Osteocyte (in vitro differentiated cells): ENCODE measurements at places on chromosomes 1 and 21.

DNA sequence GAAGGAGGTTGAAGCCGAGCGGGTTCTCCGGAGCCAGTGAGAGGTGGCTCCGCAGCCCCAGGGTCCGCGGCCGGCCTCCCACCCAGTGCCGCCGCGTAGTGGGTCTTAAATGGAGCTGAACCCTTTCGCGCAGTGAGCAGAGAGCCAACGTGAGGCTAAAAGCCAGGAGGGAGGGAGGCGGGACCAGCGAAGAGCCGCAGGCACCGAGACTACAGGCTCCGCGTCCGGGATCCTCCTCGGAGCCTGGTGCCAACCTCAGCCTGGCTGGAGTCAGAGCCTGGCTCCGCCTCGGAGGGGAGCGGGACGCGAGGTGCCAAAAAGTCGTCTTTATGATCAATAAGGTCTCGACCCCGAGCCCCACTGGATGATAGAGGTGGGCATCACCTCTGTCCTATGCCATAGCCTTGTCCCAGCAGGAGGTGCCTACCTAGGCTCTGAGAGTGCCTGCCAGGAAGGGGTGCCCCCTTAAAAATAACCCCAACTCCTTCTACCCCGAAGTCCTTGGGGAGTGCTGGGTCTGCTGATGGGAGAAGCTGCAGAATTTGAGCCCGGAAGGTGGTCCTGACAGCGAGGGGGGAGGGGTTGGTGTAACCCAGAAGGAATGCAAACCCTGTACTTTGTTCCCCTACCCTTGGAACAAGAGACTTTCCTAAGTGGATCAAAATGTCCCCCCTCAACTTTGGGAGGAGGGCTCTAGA is 1.6 kb downstream of the IGSF21 start:
- no peak for DNase-seq

GRCh38 chr1:49104575-49104974 is 327.9 kb upstream of the BEND5 start:
- DNase-seq: no peak

DNA sequence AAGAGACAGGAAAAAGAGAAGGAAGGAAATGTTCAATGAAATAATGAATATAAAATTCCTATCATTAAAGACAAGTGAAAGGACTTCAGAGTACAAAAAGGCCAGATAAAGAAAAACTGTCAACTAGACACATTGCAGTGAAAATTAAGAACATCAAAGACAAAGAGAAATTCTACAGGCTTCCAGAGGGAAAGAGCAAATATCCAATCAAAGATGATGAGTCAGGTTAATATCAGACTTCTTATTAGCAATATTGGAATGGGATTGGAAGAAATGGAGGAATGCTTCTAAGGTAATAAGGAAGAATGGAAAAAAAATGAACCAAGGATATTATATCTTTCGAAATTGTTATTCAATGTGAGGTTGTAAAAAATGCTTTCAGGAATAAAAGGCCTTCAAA is 7.8 kb downstream of the PLA2G2A start:
- no peak for DNase-seq

- no peak for DNase-seq
These were observed 8.9 kb downstream of the VPS26C start for GRCh38 chr21:37257967-37258877.

DNA sequence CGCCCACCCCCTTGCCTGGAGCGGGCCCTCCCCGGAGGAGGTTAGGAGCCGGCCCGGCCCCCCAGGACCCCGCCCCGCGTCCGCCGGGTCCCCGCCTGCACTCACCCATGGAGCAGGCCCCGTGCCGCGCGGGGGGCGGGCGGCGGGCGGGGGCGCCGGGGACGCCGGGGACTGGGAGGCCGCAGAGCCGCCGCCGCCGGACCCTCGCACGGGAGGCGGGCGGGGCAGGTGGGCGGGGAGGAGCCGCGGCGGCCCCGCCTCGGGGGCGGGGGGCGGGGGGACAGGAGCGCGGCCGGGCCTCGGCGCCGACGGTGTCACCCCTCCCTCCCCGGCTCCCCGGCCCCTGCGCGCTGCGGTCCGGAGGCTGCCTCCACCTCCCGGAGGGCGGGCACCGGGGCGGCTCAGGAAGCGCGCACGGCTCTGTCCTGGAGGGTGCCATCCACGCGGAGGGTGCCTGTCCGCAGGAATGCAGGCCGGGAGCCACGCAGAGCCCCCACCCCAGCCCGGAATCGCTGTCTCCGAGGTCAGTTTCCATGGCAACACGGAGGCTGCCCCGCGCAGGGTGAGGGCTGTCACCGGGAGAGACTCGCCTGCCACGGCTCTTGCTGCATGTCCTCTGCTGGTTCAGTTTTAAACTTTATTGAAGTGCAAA is 5.9 kb upstream of the PLEKHG5 start:
- DNase-seq: no peak

GRCh38 chr1:226109829-226110248 is 47.3 kb downstream of the H3-3A start:
- DNase-seq: peak; percentile 93

DNA sequence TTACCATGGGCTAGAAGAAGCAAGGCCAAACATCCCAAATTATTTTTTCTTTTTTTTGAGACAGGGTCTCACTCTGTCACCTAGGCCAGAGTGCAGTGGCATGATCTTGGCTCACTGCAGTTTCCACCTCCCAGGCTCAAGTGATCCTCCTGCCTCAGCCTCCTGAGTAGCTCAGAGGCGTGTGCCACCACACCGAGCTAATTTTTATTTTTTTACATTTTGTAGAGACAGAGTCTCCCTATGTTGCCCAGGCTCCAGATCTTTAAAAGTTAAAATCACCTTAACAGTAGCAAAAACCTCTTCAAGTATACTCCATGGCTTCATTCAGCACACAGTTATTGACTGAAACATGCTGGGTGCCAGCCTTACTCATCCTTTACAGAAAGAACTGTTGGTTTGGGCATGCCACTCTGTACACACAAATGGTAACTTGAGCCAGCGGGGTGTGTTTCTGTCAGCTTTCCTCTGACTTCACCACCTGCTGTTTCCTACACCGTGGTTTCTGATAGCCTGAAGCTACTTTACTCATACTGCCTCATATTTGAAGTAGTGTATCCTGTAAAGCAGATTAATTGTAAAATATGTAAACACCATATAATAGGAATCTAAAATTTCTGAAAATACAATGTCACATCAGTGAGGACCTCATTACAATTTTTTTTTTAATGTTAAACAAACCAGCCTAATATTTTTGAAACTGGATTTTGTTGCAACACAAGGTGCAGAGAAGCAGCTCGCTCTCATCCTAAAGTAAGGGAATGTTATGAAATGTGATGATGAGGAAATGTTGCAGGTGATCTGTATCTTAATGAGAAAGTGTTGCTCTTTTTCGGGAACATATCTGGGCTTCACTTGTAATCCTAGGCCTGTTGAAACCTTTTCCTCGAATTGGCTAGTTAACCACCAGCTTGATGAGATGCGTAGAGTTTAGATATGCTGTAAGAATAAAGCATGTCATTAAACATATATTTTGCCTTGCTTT is 113.9 kb downstream of the ATP5PO start:
- DNase-seq: peak; percentile 88

GRCh38 chr1:66335859-66336640 is 197.9 kb upstream of the SGIP1 start:
- DNase-seq: no peak

- no peak for DNase-seq
These were observed 8.0 kb upstream of the MEX3A start for GRCh38 chr1:156090138-156090839.

DNA sequence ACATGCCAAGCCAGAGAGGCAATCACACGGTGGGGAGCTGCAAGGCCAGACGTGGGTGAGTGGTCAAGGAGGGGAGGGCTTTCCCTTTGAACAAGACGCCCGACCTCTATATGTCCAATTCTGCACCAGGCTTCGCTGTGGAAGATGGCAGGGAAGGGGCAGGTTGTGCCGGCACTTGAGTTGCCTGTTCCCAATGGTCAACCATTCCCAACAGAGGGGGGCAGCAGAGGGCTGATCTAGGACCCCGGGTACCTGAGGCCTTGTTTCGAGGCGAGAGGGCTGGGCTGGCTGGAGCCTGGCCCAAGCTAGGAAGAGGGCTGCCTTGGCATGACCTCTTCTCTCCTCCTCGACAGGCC is 64.9 kb downstream of the TMEM53 start:
- no peak for DNase-seq

- DNase-seq: no peak
These were observed at the start of gene S100B for GRCh38 chr21:46604975-46605766. Gene S100B (minus strand): TSS chr21:46605082. CDS start chr21:46602415, 2,667 bp downstream.

- no peak for DNase-seq
These were observed 57.8 kb upstream of the SIPA1L2 start for GRCh38 chr1:232687728-232688127.

DNA sequence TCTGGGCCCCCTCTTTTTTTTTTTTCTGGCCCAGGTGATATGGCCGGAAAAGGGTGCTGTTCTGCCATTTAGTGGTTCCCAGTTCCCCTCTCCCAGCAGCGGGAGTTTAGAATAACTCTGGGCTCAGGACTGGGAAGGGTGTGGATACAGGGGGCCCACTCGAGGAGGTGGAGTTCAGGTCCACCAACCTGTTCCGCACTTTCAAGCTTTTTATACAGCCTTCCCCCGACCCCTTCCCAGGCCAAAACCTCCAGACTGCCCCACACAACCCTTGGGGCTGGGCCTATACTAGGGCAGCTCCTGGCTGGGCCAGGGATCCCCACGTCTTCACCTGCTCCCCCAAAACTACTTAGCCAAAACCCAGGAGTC is 402 bp downstream of the PLEKHG5 start:
- DNase-seq: no peak

GRCh38 chr21:31671931-31672330 is 12.4 kb downstream of the SOD1 start:
- DNase-seq: no peak

- DNase-seq: no peak
These were observed 75.1 kb upstream of the SIPA1L2 start for GRCh38 chr1:232704694-232705680.

DNA sequence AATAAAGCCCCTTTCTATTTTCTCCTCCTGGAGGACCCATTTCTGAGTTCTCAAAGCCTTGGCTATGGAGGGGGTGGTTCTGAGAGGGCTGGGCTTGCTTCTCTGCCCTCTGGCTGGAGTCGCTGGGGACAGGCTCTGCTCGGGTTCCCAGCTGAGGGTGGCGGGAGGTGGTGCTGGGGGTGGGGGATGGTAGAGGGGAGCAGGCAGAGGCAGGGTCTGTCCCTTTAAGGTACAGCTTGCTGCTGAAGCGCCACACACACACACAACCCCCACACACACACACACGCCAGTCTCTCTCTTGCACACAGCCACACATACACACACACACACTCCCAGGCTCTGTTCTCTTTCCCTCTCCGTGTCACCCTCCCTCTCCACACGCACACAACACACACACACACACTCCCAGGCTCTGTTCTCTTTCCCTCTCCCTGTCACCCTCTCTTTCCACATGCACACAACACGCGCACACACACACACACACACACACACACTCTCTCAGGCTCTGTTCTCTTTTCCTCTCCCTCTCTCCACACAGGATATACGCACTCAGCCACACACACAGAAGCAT is 69.8 kb upstream of the SSBP3 start:
- no peak for DNase-seq

GRCh38 chr1:196317535-196318522 is 290.4 kb downstream of the KCNT2 start:
- DNase-seq: no peak

- DNase-seq: no peak
These were observed 17.0 kb downstream of the CLIC4 start for GRCh38 chr1:24762133-24762676.

DNA sequence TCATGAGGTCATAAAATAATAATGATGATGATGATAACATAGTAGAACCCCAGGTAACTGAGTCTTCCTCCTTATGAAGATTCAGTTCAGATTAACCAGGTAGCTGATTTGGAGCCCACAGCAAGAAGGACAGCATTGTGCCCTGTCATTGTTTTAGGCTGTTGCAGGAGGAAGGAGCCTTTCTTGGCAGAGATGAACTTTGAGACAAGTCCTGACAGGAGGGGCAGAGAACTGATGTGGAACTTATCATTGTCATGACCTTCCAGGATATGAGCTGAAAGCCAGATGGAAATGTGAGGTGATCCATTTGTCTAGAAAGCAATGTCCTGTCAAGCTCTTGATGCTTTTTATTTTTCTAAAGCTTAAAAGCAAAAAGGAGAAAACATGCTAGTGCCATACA is 132.6 kb upstream of the COA6 start:
- peak; percentile 4 for DNase-seq

- DNase-seq: no peak
These were observed 5.7 kb downstream of the FBLIM1 start for GRCh38 chr1:15764269-15764764.

GRCh38 chr1:20729155-20729931 is 3.2 kb downstream of the SH2D5 start:
- DNase-seq: peak; percentile 77

DNA sequence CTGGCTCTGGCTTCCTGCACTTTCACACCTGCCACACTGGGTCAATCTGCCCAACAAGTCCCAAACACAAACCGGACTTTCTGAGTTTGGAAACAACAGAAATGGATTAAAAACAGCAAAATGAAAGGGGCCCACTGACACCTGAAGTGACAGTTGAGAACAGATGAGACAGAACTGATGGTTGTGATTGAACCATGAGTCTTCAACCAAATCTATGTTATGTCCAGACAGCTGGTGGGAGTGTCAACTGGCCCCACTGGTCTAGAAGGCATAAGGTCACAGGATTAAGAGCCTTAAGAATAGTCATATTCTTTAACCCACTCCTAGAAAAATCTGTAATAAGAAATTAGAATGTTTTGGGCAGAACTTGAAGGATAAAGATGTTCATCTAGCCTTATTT is 13.0 kb upstream of the ATP13A2 start:
- no peak for DNase-seq

- no peak for DNase-seq
These were observed 3.8 kb upstream of the TCEA3 start for GRCh38 chr1:23428136-23428905.

DNA sequence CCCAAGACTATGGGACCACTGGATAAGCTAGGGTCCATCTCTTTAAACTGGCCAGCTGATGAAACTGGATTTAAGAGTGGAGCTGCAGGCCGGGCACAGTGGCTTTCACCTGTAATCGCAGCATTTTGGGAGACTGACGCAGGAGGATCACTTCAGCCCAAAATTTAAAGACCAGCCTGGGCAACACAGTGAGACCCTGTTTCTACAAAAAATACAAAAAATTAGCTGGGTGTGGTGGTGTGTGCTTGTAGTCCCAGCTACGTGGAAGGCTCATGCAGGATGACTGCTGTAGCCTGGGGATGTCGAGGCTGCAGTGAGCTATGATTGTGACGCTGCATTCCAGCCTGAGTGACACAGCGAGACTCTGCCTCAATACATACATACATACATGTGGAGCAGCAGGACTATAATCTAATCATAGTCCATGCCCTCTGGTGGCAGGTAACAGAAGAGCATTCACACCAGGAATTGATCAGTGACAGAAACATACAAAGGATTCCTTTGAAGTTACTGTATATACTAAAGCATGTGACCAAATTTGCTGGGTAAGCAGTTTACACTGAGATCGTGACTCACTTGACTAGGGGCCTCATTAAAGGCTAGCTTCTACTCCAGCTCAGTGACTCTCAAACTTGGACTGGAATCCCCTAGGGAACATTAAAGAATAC is 101.5 kb upstream of the SLFNL1 start:
- no peak for DNase-seq
